NCI-H226 (cell line): ENCODE measurements at places on chromosomes 5 and 9.

- no peak for DNase-seq
These were observed 296.2 kb downstream of the SPATA31D1 start for GRCh38 chr9:82284758-82285157.

GRCh38 chr9:86141843-86142242 is 42.5 kb upstream of the GOLM1 start:
- DNase-seq: no peak

DNA sequence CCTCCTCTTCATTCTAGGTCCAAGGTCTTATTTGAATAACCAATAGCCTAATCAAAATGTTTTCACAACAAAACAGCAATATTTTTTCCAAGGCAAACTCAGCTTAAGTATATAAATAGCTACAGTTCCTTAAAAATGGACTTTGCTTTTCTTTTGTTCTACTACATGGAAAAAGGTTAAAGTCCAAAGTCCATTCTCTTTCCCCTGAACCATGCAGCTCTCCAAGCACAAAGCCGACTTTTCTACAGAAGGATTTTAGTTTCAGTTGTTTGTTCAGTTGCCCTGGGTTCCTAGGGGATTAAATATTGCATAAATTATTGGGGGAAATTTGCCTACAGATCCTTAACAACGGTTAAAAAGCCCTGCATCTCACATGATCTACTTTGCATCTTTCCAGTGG is 677.0 kb upstream of the KLF4 start:
- no peak for DNase-seq

DNA sequence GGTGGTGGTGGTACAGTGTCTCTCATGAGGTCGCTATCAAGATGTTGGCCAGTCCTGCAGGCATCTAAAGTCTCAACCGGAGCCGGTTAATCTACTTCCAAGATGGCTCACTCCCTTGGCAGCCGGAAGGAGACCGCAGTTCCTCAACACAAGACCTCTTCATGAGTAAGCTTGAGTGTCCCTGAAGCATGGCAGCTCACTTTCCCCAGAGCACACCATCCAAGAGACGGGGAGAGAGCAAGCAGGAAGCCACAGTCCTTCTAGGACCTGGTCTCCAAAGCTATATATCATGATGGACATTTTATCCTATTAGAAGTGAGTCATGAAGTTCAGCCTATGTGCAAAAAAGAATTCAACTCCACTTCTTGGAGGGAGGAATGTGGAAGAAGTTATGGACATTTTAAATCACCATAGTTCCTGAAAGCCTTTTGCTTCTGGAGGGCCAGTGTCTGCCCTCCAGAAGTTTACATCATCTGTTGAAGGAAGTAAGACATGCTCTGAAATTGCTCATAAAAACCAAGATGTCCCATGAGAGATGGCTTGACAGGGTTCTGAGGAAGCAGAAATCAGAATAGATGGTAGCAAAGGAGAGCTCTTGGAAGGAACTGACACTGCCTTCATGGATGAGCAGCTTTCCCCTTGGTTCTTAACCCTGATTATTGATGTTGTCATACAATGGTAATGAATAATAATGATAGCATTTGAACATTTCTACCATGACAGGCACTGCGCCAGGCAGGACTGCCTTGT is 21.3 kb downstream of the GALNT10 start:
- no peak for DNase-seq

GRCh38 chr9:34387239-34387638 is 10.5 kb upstream of the MYORG start:
- no peak for DNase-seq

- DNase-seq: no peak
These were observed 75.1 kb upstream of the ATG10 start for GRCh38 chr5:81896764-81897163.

DNA sequence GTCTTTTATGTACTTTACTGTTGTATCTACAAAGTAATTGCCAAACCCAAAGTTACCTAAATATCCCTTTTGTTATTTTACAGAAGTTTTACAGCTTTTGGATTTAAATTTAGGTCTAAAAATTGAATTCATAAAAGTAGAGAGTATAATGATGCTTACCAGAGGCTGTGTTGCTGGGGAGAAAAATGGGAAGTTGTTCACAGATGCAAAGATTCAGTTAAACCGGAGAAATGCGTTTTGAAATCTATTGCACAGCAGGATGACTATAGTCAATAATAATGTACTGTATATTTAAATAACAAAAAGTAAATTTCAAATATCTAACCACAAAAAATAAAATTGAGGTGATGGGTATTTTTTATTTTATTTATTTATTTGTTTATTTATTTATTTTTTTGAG is 2.6 kb upstream of the ANKRD18A start:
- no peak for DNase-seq

GRCh38 chr9:124376329-124376728 is 38.9 kb downstream of the PSMB7 start:
- DNase-seq: no peak

DNA sequence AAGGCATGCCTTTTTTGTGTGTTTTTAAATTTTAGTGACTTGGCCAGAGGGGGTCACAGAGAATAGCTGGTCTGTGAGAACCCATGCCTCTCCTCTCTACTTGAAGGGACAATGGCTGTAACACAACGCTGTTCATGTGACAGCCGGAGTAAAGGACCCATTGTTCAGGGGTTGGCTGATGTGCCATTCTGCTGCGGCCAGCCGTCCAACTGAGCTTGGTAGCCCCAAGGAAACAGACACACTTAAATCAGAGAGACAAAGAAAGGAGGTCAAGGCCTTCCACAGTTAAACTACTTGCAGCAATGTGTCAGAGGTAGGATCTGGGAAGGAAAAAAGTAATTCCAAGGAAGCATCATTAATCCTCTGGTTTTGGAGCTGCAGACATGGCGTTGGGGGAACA is 8.1 kb downstream of the MEGF10 start:
- no peak for DNase-seq

GRCh38 chr5:72015103-72015548 is 92.1 kb upstream of the MAP1B start:
- DNase-seq: peak; percentile 82

DNA sequence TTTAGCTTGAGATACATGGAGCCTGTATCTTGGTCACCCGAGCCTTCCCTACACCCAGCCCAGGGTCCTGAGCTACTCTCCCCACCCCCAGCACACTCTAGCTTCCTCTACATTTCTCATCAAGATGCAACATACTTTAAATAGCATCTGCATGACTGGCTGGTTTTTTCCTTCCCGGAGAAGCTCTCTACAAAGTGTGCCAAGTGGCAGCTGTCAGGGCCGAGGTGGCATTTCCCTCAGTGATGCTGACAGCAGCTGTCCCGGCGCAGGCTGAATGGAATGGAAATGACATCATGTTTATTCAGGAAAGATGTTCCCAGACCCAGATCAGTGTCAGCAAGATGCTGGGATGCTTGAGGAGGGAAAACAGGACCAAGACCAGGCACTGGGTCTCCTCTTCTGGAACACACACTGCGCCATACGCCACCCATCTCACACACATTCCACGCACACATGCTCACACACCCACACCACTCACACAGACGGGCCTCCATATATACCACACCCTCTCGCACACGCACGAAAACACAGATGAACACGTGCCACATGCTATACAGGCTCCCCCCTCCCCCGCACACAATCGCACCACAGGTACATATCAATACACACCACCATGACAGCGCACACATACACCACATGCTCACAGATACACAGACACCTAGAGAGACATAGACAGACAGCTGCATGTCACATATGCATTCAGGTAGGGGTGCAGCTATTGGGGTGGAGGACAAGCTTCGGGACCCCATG is 67.8 kb downstream of the LHX2 start:
- peak; percentile 83 for DNase-seq

- DNase-seq: peak; percentile 68
These were observed 39.7 kb upstream of the SLC25A51 start for GRCh38 chr9:37943345-37944265.

DNA sequence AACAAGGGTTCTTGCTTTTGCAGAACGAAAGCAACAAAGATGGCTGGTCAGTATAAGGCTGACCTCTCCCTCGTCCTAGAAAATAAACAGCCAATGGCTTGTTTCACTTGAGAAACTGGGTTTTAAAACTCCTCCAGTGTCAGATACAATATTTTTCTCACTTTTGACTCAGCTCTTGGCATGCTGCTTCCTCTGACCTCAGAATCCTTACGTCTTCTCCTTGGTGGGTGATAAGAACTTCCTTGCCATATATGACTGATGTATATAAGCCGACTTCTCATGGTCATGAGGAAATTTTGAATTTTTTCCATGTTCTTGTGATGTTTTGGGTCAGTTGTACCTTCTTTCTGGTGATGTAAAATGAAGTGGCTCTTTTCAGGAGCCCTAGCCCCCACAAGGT is 3.8 kb downstream of the ZNF618 start:
- peak; percentile 43 for DNase-seq

DNA sequence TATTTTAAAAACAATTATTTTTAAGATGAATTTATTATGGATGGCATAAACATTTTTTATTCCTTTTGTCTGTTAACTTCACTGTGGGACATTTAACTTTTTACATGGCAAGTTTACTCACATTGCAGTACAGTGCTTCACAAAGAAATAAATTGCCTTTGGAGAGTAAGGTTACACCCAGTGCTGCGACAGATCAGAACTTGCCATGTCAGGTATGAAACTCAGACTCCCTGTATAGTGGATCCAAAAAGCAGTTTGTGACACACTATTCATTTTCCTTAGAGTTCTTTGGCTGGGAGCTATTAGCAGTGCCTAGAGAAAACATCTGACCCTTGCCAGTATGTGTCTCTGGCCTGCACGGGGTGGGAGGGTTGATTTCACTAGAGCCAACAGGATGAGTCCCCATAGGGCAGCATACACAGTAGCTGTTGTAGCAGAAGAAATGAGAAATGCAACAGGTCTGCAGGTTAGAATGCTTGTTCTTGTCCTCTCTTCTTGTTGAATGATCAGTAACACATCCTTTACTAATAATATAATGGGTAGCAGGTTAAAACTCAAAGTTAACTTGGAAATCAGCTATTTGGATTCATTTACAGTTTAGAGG is 42.9 kb downstream of the STARD4 start:
- no peak for DNase-seq

DNA sequence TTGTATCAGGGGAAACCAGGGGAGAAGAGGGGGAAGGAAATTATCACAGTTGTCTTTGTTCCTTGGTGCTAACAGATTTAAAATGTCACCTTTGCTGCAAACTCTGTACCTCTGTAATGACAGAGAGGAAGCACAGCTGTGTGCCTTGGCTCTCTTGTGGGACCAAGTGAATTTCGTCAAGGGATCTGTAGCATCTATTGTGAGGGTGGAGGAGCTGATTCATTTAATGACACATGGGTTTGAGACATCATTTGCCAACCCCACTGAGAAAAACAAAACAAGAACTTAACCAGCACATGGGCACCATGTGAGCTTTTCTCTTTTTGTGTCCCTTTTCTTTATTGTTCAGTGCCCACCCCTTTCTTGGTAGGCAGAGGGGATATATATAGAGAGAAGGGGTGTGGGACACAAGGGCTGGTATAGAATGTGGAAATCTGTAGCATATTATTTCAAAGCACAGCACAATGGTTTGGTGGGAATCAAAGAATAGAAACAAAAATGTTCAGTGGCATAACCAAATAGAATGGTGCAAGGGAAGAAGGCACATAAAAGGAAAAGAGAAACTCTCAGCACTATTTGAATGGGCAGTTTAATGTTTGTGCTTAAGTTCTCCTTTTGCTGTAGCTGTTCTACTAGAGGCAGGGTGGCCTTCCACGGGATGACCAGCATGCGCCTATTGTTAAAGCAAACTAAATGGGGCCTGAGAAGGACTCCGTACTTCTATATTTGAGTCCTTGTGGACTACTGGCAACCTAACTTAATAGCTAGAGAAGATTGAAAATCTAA is 63.3 kb downstream of the LIX1 start:
- DNase-seq: no peak

DNA sequence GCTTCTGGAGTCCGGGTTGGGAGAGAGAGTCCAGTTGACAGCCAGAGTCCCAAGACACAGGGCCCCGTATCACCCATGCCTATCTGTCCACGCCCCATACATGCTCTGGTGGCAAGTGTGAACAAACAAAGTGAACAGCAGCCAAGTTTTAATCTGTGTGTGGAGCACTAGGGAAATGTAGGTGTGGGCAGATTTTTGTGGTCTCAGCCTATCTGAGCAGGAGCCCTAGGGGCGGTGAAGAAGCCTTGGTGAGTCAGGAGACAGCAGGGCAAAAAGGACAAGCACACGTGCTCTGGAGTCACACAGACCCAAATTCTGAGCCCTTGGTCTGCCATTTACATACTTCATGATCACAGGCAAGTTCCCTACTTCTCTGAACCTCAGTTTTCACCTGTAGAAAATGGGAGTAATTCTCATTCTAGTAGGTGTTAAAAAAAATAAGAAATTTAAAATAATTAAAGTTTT is 23.2 kb downstream of the EGR1 start:
- DNase-seq: peak; percentile 73

- no peak for DNase-seq
These were observed 102.2 kb upstream of the SLCO6A1 start for GRCh38 chr5:102600964-102601363.

DNA sequence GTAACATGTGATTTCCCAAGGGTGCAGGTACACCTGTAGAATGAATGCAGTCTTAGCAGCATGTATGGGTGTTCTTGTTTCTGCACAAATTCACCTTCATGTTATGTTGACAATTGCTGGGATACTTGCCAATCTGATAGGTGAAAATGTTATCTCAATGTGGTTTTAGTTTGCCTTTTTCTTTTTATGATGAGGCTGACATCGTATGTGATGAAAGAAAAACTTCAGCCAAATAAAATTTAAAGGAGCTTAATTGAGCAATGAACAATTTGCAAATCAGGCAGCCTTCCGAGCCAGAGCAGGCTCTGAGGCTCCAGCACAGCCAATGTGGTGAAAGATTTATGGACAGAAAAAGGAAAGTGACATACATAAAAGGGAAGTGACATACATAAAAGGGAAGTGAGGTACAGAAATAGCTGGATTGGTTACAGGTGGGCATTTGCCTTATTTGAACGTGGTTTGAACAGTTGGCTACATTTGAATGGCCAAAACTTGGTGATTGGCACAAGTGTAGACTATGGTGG is 10.5 kb downstream of the TAL2 start:
- DNase-seq: no peak

DNA sequence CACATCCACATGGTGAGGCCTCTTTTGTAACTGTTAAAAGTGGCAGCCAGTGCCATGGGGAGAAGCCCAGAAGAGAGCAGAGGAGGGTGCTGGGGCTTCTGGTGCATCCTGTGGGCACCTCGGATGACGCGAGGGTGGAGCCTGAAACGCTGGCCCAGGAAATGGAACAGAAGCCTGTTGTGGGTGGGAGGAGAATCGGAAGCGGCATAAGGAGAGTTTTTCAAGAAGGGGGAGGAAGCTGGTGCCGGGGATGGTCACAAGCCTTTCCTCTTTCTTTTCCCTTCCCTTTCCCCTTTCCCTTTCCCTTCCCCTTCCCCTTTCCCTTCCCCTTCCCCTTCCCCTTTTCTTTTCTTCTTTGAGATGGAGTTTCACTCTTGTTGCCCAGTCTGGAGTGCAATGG is 12.9 kb downstream of the ANKRD33B start:
- no peak for DNase-seq

GRCh38 chr9:18493451-18493993 is 19.6 kb downstream of the ADAMTSL1 start:
- DNase-seq: no peak

GRCh38 chr9:122219856-122220672 is 8.7 kb downstream of the LHX6 start:
- no peak for DNase-seq
